ENCODE measurements at places on chromosomes 6 and 20.
A peak's percentile ranks its signal among the peaks of the same experiment; 100 is the strongest.

DNA sequence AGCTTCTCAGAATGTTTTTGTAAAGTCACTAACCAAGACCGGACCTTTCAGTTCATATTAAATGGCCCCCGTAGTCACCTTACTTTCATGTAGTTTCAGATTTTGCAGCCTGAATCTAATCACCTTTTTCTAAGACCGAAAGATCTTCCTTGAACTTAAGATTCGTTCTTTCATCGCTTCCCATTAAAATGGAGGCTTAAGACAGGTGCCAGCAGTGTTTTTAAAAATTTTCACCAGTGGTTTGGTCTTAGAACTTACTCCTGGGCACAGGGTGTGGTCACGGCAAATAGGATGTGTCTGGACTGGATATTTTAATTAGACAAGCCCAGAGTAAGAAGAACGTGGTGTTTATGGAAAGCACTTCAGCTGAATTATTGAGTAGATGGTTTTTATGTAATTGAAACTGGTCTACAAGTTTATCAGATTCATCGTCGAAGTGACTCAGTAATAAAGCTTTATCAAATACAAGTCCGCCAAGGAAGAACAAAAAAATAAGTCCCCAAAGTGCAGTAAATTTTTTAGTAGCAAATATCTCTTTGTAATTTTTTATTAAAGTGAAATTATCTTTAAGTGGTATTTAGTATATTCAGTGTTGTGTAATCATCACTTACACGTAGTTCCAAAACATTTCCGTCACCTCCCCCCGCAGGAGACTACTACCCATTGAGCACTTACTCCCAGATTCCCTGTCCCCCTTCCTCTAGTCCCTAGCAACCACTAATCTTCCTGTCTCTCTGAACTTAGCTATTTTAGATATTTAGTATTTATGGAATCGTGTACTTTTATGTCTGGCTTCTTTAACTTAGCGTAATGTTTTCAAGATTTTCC is 868 bp downstream of the SRSF3 start:
- DNase-seq = no peak

DNA sequence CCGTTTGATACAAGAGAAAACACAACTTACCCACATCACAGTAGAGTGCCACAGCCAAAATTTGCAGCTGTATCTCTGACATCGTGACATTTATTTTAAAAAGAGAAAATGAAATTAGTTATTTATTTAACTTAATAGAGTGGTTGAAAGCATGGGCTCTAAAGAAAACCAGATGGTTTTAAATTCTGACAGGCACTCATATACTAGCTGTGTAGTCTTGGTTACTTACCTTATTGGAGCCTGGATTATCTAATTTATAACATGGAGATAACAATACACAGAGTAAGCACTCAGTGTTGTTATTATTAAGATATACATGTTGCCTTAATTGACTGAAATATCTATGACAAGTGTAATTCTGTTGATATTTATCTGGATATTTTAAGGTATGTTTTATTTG is 334.9 kb downstream of the GRIK2 start:
- DNase-seq = no peak

DNA sequence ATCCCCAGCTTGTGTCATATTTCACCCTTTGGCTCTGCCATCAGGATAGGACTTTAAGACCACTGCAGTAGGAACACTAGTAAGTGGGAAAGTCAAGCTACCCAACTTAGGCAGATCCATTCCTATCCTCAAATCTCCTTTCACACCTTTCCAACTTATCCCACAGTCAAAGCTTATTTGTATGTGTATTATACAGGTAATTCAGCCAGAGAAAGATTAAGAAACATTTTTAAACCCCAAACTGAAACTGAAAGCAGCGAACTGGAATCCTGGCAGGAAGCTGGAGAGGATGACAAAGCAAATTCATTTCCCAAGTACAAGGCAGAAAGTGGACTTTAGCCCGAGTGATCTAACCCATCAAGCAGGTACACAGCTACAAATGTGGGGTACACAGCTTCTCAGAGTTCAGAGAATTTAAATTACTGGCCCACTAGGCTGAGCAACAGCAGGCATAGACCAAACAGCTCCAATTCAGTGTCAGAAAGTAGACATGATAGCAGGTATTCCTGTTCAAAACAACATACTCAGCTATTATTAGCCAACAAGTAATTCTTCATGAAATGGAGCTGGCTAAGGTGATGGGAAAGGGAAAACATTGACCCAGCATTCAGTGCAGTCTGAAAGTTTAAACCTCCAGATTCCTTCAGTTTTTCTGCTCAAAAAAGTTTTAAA is 39.1 kb downstream of the ILRUN start:
- no peak for DNase-seq

GRCh38 chr20:4814696-4815252 is 93.1 kb downstream of the PRND start:
- DNase-seq = no peak

DNA sequence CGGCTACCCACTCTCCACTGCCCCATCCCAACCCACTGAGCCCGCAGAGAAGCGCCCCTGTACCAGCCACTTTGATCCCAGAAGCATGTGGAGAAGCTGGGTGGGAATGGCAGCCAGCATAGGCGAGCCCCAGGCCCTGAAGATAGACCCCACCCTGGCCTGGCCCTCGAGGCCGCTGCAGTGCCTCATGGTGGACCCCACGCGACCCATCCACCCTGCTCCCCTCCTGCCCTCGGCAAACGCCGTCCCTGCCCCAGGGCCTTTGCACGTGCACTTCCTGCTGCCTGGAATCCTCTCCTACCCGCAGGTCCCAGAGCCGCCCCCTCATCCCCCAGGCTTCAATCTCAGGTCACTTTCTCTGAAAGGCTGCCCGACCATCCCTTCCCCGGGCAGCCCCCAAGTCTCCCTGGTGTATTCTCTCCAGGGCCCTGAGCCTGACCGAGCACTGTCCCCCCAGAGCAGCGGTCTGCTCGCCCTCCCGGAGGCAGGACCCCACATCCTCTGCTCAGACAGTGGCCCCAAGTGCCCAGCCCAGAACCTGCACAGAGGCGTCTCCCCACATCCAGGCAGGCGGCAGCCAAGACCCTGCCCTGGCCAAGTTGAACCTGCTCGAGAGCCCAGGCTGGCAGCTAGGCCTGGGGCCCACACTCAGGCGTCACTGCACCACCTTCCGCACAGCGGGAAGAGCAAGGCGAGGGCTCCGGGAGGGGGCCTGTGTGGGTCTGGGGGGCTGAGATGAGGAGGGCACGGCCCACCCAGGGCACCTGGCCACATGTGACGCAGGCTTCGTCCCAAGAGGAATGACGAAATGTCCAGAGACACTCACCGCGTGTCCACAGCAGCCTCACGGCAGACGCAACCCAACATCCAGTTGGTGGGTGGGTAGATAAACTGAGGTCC is 14.0 kb downstream of the KCNQ2 start:
- no peak for DNase-seq

- no peak for DNase-seq
Measured at GRCh38 chr6:139736325-139736906, 362.0 kb upstream of the CITED2 start.

DNA sequence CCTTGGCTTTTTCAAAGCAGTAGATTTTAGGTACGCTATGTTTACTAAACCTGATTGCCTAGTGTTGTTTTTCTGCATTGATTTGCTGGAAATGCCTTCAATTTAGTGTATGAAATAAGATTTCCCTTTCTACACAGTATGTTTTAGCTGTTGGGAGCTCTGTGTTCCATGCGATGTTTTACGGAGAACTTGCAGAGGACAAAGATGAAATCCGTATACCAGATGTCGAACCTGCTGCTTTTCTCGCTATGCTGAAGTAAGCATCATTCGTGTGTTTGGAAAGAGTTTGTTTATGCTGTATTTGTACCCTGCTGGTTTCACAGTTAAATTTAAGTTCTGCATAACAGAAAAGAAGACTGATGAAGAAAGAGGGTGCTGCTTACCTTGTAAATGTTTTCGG is 1.9 kb downstream of the BTBD3 start:
- DNase-seq = no peak

DNA sequence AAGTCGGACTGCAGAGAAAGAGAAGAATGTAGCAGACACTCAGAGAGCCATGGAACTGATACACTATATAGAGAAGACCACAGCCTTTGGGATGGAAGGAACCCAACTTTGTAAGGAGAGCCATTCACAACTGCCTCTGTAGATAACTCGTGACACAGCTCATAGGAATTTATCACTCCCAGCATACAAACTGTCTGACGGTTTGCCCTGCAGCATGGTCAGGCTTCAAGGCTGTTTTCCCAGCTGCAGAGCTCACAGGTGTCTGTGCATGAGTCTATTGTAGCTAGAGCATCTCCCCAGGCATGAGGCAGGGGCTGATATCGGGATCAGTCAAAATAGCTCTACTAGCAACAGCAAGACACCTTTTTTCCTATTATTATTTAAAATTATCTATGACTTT is 130.5 kb upstream of the DTNBP1 start:
- no peak for DNase-seq

GRCh38 chr6:167987396-167988153 is 9.9 kb upstream of the KIF25 start:
- DNase-seq = no peak

GRCh38 chr6:169776379-169776778 is 25.0 kb downstream of the ERMARD start:
- DNase-seq = no peak

GRCh38 chr6:145069966-145070365 is 665.4 kb downstream of the EPM2A start:
- DNase-seq = no peak

- no peak for DNase-seq
Measured at GRCh38 chr6:83314693-83315092, 116.2 kb downstream of the ME1 start.

DNA sequence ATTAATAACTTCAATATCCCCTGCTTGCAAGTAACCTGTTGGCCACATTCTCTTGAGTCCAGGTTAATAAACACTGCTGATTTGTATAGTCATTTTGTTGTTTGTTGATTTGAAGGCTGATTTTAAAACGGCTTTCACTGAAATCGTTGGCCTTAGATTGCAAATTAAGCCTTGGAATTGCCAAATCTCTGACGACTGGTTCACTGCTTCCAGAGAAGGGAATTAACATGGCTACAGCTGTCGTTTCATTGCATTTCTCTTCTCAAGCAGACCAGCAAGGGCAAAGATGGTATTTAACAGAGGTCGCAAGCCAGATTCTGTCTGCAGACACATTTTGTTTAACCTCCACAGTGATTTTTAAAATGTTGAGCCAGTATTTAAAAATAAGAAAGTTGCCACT is 470.9 kb downstream of the TFAP2A start:
- DNase-seq = no peak

DNA sequence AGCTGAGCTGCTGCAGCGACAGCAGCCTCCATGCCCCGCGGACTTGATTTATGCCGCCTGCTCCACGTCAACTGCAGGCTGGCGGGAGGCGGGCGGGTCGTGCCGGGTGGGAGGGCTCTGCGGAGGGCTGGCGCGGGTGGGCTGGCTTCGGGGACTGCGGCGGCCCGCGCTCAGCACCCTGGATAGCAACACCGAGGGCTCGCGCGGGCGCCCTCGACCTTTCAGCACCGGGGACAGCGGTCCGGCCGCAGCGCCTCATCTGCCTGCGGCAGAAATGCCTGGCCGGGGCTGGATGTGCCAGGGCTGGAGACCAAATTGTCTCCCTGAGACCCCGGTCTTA is 792 bp downstream of the SNAP25 start:
- peak; percentile 90 for DNase-seq

DNA sequence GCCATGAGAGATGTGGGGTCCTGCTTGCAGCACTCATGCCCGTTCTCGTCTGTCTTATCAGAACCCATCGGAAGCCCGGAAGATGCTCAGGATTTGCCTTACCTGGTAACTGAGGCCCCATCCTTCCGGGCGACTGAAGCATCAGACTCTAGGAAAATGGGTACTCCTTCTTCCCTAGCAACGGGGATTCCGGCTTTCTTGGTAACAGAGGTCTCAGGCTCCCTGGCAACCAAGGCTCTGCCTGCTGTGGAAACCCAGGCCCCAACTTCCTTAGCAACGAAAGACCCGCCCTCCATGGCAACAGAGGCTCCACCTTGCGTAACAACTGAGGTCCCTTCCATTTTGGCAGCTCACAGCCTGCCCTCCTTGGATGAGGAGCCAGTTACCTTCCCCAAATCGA is 8.3 kb downstream of the PI16 start:
- DNase-seq = no peak

DNA sequence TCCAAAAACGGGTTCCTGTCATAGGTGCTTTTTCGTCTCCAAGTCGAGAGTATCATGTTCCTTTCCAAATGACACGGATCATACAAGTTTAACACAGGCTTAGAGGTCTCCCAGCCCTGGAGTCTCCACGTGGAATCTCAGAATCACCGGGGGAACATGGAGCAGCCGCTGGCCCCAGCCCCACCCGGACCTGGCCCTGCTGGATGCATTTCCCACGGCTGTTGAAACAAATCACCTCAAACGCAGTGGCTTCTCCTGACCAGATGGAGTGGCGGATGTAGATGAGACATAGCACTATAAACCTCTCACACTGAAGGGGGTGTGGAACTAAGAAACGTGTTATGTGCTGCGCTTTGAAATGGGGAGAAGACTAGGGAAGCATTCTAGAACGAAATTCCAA is 70.0 kb upstream of the FRMD1 start:
- no peak for DNase-seq

GRCh38 chr20:10639077-10639736 is 34.6 kb downstream of the JAG1 start:
- DNase-seq = no peak

DNA sequence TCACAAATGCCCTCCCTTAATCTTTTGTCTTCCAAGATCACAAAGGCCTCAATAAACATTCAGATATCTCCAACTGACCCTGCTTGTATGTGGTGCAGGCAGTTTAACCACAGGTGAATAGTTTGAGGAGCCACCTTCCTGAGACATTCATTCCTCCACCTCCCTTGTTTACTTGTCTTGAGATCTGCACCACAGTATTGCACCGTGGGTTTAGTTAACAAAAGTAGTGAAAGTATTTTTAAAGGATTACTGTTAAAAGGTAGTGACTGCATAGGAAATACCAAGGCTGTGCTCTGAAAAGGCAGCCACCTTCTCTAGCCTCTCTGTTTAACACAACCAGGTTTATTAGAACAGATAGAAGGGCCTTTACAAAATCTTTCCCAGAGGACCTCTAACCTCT is 46.5 kb downstream of the SESN1 start:
- no peak for DNase-seq

DNA sequence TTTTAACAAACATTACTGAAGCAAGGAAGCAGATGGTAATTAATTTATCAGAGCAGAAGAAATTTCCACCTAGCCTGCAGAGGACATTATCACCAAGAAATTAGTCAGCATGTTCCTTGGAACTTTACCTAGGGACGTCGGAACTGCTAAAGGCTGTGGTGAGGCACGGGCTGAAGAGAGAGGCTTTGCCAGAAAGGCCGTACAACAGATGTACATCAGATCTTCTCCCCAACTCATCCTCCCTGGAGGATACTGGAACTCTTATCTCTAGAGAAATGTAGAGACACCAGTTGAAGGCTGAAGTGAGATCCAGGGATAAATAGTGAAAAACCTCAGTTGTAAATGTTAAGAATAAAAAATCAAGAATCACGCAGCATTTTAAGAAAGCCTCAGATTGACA is 257.1 kb downstream of the SAMD5 start:
- DNase-seq = no peak

GRCh38 chr6:45021676-45022075 is 306.5 kb upstream of the RUNX2 start:
- DNase-seq = no peak
